ENCODE measurements at places on chromosomes 4 and X.

- DNase-seq: peak; percentile 34
Measured at GRCh38 chr4:183098019-183098722, 886 bp upstream of the WWC2 start.

- DNase-seq: no peak
Measured at GRCh38 chrX:120244395-120244734, 6.2 kb upstream of the ZBTB33 start.

DNA sequence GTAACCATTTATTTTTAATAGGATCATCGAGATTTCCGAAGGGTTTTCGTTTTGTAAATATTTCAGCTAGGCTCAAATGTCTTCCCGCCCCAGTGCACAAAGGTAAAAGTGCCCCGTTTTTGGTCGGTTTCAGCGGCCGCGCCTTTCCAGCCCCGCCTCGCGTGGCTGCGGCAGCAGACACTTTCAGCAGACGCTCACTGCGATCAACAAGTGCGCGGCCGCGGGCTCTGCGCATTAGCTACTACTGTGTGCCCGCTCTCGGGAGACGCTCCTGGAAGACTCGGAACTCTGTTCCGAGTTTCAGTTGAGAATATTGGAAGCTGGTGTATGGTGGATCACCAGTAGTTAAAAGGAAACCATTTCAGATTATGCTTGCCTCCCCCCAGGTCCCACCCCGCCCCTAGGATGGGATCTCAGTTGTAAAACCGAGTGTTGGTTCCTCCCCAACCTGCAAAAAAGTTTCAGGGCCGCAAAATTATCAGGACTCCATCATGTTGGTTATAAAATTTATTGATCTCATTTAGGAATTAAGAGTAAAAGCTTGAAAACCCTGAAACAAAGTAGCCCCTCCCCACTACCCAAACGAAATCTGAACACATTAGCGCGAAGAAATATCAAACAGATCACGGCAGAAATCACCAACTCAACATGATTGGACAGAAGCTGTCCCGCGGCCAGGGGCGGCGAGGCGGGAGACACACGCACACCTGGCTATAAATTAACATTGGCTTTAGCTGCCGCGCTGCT is 2.2 kb downstream of the SOX3 start:
- DNase-seq: no peak

DNA sequence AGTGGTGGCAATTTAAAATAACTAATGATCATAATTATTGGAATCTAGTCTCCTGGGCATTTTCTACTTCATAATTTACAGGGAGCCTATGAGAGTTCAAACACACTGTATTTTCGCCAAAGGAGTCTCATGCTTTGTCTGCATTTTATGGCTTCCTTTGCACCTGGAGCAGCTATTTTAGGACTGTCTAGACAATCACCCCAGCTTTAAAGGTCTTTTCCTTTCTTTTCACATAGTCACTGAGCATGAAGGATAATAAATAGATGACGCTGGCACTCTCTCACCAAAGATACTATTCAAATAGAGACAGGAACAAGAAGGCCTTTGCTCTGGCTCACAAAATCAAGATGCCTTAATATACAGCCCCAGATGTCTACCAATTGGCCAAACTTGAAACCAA is 43.0 kb downstream of the AMELX start:
- DNase-seq: no peak

- DNase-seq: no peak
Measured at GRCh38 chrX:69031971-69032391, 133.3 kb downstream of the PJA1 start.

DNA sequence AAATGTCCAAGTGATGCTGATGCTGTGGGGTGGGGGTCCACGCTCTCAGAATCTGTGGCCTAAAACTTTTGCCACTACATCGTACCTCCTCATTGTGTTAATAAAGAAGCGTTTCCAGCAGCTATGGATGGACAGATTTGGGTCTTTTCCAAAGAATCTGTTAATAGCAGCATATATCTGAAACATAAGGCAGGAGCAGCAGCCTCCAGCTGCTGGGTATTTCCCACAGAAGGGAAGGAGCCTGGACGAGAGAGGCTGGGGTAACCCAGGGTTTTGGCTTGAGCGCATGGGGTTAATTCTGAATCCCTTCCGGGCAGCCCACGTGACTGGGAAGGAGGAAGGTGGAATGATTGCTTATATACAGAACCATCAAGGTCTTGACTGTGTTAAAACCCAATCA is 332.4 kb downstream of the BCOR start:
- no peak for DNase-seq

- DNase-seq: no peak
Measured at GRCh38 chrX:17456526-17456925, 81.5 kb downstream of the NHS start.

DNA sequence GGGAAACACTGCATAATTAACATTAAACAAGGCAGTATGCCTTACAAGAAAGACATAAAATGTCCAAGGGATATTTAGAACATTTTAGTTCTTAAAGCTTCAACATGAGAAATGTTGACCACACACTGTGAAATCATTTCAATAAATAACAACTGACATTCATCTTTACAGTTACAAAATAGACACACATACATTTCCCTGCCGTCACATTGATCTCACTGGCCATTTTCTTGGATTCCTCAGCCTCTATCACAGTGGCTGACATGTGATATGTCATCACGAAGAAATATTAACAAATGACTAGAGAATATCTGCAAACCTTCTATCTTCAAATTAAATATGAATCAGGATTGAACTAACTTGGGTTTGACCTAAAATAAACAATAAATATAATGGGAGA is 1.9 kb downstream of the CXCL2 start:
- DNase-seq: no peak

DNA sequence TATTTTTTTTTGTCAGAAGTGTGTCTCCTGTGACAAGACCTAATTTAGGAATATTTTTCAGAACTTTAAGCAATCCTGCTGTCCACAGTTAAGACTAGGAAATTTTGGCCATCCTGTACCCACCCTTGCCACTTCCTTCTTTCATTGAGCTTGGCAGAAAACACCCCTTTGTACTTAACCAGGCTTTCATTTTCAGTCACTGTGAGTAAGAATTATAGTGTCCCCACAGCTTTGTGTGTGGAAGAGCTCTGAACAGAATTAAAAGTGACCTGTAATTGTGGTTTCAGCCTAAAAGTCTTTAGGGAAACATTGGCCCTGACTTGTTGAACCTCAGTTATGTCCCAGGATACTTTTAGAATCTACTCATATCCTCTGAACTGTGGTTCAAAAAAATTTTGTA is 153.7 kb upstream of the BMP3 start:
- DNase-seq: no peak

- DNase-seq: no peak
Measured at GRCh38 chr4:170374770-170375169, 285.0 kb upstream of the AADAT start.

- no peak for DNase-seq
Measured at GRCh38 chrX:44795945-44796450, 47.8 kb upstream of the DUSP21 start.

DNA sequence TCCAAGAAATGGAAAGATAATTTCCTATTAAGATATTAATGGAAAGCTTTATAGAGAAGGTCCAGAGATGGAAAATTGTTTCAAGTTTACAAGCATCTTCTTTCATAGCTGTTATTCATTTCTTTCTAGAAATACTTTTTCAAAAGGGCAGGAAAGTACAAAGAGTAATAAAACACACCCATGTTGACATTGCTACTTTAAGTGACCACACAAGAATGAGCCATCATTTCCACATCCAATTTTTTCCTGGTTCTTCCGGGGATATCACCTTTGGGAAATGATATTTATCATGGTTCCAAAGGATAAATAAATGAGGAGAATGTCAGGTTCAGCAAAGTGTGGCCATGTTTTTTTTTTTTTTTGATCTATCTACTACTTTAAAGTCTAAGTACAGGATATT is 4.5 kb downstream of the GLRA2 start:
- no peak for DNase-seq

- no peak for DNase-seq
Measured at GRCh38 chr4:109177096-109177810, 125.2 kb downstream of the COL25A1 start.

DNA sequence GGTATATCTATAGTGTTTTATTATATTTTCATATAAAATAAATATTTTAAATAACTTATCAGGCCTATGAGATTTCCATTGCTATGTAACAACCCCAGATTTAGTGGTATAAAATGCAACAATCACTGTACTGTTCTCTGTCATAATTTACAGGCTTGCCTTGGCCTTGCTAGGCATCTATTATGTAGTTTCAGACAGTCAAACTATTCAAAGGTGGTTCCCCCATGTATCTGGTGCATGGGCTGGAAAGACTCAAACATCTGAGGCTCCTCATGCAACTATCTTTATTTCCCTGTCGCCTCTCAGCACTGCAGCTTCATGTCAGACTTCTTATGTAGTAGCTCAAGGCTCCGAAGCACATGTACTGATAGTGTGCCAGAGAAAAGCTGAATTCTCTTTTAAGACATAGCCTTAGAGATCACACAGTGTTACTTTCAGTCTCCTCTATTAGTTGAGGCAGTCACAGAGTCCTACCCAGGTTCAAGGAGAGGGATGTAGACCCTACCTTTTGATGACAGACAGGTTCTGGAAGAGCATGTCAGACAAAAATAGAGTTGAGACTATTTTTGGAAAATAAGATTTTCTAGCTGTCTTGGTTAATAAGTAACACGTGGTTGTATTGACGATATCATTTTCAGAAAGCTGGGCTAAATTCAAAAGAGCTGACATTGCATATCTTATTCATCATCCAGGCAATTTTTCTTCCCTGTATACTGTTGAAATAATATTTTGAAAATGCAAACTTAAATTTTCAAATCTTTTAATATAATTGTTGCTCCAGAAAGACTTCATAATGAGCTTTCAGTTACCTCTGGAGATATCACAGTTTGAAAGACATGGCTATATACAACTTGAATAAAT is 19.4 kb downstream of the MTTP start:
- no peak for DNase-seq

DNA sequence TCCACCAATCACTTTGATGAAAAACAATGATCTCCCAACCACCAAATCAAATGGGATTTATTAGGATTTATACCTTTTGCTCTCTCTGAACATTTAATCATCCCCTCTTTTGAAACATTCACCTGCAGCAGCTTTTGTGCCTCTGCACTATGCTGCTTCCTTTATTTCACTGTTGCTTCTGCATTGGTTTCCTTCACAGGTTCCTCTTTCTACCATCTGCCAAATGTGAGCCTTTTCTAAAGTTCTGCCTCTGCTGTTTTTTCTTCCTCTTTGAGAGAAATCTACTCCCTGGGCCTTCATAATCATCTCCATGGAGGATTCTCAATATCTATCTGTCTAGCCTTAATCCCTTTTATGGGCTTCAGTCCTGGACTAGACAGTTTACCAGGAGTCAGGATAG is 24.7 kb downstream of the CUL4B start:
- DNase-seq: no peak

DNA sequence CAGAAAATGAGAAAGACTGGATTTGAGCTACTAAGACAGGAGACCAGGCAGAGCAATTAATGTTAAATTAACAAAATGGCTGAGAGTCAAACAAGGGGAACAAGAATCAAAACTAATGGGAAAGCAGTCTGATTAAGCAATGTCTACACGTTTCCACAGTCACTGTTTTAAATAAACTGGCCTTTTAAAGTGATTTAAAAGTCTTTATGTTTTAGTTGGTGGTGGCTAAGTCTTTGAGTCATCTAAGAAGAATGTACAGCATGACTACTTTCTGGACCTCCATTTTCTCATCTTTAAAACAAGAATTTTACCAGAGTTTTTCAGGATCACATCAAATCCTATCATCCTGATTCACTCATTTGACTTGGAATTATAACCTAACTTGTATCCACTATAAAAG is 233.8 kb downstream of the ENOX2 start:
- DNase-seq: no peak

DNA sequence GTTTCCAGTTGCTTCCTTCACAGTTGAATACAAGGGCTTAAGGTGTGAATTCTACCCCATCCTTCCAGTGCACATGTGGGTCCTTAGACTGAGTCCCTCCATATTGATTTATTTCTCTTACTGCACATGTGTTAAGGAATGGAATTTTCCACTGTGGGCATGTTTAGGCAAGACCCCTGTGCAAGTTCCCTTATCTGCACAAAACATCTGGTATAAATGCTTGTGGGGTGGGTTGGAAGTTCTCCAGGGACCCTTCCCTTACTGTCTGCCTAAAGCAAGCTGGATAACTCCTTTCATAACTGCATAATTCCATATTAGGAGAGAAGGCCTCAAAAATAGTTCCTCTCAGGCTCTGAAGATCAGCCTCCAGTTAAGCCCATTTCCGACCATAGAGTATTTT is 570.9 kb downstream of the ADGRL3 start:
- DNase-seq: no peak

GRCh38 chrX:130083107-130083490 is 27.2 kb downstream of the ELF4 start:
- DNase-seq: no peak

DNA sequence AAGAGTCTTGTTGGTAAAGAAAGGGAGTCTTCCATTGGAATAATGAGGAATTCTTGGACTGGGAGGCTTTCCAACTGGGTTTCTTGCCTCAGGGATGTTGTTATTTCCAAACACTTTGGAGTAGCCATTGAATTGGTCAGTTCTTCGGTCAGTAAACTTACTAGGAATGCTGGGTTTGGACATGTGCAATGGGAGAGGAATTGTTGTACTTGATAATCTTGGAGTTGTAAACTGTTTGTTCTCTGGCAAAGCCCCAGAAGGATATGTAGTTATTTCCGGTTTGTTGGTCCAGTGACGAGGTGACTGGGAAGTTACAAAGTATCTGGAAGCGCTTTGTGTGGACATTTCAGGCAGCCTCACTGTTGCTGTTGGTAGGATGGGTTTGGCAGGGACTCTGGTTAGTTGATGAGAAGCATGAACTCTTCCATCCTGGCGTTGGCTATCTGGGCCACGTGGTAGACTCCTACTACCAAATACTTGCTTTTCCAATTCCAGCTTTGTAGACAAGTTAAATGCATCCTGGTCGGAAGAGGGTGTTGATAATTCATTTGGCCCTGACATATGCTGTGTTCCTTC is 25.9 kb downstream of the MXRA5 start:
- no peak for DNase-seq

- DNase-seq: no peak
Measured at GRCh38 chr4:135485371-135485770, 1283.8 kb upstream of the PABPC4L start.

- DNase-seq: no peak
Measured at GRCh38 chrX:155715141-155715540, 102.4 kb upstream of the TMLHE start.

DNA sequence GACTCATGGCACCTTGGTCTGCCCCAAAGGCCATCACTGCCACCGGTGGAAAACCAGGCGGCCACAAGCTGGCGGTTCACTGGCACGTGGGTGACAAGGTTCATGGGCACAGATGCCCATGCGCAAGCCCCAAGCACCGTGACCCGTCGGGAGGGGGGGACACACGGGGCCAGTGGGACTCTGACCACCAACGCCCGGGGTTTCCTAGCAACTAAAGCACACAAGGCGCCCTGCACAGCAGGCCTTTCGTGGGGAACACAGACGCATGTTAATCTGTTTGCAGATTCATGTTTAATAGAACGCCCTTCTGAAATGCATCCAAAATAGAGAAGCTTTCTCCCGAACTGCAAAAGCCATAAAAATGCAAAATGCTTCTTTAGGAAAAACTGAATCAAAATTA is 43.9 kb downstream of the FAM53A start:
- no peak for DNase-seq

- DNase-seq: peak; percentile 64
Measured at GRCh38 chr4:81069706-81070331, 39.3 kb downstream of the BMP3 start.

GRCh38 chrX:129058405-129058804 is 464.9 kb downstream of the SMARCA1 start:
- no peak for DNase-seq

- DNase-seq: no peak
Measured at GRCh38 chr4:127776620-127777019, 5.5 kb upstream of the HSPA4L start.

Measured in stimulated activated CD8-positive, alpha-beta memory T cell treated with anti-CD3 and anti-CD28 coated beads, Interleukin-4, amount 100 ng/mL, for 48 hours (primary cell).